ENCODE measurements at places on chromosomes 12 and 14.

GRCh38 chr14:23620177-23620702, 15.9 kb upstream of the DHRS2 start:
- no peak for DNase-seq

- no peak for DNase-seq
These were observed 320.0 kb upstream of the ATP2B1 start for GRCh38 chr12:90028635-90029051.

DNA sequence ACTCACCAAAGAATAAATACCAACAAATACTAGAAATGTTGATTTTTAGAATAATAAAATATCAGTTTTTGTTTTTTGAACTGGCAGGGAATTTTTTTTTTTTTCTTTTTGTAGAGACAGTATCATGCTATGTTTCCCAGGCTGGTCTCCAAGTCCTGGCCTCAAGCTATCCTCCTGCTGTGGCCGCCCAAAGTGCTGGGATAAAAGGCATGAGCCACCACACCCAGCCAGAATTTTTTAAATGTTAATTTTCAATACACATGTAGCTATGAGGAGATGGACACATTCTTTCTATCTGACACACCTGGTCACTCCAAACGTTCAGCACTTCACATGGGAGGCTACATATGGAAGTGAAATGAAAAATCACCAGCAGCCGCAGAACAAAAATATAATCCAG, 126.8 kb downstream of the ETV6 start:
- no peak for DNase-seq

DNA sequence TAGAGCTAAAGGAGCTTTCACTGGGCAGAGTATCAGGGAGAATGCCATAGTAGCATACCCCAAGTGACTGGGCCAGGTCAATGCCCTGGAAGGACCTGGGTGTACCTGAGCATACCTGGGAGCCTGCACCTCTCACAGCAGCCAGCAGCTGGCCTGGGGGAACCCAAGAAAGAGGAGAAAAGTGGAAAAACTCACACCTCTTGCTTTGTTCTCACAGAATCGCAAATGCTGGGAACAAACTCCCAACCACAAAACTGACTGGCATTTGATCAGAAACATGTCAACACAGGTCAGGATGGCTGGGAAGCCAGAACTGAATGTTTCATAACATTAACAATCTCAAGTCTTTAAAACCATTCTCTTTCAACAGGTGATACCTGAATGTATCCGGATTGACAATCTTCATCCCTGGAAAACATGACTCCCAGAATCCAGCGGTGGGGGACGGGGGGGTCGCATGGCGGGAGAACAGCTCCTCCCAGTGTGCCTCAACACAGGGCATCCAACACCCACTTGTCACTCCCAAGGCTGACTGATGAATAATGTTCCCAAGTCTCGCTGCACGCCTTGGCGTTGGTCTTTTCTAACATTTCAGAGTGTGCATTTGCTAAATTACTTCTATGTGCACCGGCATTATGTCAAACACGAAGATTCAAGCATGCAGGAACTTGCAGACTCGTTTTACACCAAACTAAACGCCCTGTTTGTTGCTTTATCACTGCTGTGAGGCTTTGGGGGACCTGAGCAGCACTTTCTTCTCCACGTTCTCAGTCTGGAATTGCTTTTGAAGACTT, 7.9 kb downstream of the FOXN3 start:
- no peak for DNase-seq

DNA sequence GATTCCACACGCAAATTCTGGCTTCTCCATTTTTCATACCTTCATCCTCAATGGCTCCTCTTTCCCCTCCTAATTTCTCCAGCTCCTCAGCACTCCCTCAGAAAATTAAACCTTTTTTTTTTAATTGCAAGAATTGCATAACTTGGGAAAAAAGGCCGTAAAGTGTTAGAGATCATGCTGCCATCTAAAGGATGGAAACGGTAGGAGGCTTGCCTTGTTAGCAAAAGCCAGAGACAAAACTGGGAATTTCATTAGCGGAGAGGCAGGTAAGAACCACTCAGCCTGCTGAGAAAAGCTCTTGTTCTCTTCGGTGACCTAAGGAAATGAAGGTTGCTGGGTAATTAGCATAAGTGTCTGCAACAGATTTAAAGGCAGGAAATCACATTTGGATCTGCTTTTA, 204.3 kb downstream of the AEBP2 start:
- DNase-seq, result no peak

DNA sequence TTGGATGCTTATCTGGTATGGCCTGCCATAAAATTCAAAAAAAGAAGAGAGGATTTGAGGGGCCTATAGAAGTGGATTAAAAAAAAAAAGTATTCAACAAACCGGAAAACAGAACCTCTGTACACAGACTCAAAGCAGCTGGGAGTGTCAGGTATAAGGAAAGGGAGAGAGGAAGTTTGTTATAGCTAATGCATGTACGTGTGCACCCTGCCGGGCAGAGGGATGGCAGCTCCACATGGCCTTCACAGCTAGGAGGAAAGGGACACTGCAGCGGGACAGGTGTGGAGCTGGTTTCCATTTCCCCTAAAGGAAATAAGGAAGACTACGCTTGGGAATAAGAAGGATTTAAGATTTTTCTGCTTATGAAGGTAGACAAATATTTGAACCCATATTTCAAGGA, 21.5 kb downstream of the SLC7A8 start:
- no peak for DNase-seq

DNA sequence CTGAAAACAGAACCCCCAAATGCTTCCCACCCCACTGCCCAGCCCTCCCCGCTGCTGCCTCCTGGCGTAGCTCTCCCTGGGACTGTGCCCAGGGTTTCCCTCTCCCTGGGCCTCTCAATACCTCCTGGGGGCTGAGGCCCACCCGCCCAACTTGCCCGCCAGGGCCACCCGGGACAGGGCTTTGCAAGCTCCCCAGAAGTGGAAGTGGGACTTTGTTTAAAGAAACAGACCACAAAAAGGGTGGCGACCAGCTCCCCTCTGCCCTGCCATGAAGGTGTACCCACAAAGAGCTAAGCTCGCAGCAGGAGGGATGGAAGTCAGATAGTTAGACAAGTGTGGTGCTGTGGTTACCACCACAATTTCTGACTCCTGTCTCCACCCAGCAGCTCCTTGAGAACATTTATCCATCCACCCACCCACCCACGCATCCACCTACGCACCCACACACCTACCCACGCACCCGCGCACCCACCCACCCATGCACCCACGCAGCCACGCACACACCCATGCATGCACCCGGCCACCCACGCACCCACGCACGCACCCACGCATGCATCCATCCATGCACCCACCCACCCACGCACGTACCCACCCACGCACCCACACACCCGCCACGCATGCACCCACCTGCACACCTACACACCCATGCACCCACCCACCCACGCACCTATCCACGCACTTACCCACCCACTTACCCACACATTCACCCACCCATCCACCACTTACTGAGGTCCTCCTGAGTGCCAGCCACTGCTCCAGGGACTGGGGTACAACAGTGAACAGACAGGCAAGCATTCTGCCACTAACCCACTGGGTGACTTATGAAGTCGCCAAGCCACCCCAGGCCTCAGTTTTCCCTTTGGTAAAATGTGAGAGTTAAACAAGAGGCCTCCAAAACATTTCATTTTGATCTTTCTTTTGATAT, 127.3 kb downstream of the SCARB1 start:
- DNase-seq, result no peak

GRCh38 chr14:50846226-50846880, 15.4 kb upstream of the NIN start:
- no peak for DNase-seq

DNA sequence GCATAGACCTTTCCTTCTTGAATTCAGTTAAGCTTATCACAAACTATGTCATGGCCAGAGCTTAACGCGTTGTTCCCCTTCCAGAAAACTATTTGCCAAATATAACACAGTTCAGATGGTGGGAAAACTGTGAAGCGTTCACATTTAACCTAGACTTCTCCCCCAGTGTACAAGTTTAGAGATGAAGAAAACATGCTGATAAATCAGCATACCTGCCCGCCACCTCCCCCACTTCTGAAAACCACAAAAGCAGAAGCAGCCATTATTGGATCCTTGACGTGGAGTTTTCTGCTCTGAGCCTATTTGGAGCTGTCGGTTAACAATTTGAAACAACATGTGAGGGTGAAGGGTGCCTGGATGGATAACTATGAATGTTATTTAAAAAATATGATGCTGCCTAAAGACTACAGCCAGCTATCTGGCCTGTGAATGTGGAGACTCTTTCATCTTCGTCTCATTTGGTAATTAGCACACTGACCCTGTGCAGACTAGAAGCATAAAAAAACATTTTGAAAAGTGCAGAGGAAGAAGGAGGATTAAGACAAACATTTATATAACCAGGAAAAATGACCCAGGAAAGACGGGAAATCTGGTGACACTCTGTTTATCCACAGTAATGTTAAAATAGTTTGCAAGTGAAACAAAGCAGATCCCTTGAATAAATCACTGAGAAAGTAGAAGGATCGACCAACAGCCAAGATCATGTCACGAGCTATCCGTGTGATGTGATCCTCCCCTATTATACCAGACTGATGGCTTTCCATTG, 408.2 kb downstream of the AEBP2 start:
- DNase-seq, result no peak

DNA sequence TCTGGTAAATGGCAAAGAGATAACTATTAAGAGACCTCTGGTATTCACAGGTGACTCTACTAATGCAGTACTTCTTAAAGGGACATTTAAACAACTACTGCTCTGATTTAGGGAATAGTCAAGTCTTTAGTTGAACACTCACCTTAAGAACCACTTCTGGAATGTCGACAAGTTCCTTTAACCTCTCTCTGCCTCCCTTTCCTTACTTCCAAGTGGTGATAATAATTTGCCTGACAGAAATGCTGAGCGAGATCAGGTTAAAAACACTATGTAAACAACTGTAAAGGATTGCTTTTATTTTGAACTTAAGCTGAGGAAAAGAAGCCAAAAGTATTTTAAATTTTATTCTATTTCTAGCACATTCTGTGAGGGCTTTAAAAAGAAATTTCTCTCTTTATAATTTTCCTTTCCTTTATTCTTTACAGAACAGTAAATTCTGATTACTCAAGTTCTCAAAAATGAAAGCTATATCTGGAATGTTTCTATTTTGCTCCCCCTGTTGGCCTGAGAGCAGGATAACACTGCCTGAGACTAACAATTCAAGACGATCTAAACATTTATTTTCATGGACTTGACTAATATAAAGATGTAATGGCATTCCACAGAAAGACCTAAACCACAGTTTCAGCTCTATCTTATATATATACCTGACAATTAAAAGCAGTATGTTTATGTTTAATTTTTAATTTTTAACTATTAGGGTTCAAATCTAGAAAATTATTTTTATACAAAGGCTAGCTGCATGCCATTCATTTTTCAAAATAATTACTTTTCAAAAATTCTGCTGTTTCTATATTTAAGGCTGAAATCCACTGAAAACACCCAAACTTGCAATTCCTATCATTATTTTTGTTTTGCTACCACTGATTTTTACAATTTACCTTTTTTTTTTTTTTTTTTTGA, 29.2 kb downstream of the ZCCHC8 start:
- DNase-seq, result no peak

- no peak for DNase-seq
These were observed 489.2 kb upstream of the MIS18BP1 start for GRCh38 chr14:45742187-45742586.

DNA sequence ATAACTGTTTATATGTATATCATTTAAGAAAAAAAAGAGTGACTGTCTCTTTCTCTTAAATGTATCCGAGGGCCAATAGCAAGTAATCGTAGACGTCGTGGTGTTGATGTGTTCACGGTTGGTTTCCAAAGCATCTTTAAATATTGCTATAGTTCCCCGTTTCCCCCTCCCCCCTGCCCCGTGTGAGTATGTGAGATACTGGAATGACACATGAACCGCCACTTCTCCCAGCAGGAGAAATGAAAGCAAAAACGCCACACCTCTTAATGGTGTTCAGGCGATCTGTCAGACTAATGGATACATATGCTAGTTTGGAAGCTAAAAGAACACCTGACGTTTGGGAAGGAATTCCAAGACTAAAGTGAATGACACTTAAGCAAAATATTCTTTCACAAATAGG, 258.3 kb downstream of the FOXN3 start:
- DNase-seq, result no peak

DNA sequence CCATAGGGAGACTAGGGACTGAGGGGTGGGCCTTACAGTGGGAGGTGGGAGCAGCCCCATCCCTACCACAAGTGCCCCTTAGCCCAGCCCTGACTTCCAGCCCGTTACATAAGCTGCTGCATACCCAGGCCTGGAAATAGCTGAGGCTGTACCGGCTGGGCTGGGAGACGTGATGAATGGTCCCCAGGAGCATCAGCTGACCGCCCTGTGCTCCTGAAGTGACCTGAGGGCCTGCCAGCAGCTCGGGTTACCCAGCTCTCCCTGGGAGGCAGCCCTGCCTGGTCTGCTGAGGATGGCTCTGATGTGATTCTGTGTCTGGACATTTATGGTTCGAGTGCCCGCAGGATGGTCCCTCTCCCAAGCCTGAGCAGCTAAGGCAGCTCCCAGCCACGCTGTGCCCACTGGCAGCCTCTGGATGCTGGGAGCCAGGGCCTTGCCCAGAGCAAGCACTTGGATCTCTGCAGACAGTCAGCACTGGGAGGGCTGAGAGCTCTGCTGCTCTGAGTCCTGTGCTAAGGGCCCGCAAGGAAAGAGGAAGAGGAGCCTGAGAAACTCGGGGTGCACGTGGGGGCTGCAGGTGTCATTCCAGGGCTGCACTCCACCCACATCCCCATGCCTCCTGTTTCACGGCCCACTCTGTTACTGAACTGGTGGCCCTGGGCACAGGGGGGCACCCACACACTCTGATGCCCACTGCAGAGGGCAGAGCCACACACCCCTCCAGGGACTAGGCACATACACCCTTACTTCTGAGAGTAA, 20.5 kb downstream of the TAMALIN start:
- DNase-seq, result no peak

DNA sequence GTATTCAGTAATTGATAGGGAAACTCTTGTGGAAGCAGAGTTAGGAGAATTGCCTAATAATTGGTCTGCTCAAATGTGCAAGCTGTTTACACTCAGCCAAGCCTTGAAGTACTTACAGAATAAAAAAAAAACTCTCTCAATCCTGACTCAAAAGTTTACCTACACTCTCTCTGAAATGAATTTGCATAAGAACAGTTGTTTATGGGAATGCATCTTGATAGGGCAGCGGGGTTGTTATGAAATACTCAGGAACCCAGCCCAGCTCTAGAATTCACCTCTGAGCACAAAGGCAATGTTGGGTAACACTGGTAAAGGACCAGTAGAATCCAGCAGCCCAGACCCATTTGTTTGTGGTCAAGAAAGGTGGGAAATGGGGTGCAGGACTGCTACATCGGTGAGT, 267.0 kb downstream of the CPNE8 start:
- no peak for DNase-seq

GRCh38 chr12:85092814-85093370, 56.7 kb downstream of the LRRIQ1 start:
- DNase-seq, result no peak

- no peak for DNase-seq
These were observed 86.7 kb upstream of the ESRRB start for GRCh38 chr14:76289276-76289675.

DNA sequence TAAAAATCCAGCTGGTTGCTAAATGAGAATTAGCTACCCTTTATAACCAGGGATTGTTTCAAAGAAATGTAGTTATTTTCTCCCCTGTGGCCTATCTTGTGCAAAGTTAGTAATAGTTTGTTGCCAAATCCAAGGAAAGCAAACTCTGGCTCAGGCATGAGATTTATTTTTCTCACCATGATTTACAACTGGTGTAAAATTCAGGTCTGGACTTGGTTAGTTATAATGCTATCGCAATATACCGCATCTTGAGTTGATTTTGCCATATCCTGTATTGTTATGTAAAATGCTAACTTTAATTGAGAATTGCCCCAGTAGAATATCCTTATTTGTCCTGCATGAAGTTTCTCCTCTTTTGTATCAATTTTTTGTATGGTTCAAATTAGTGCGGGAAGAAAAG, 135.5 kb downstream of the CRADD start:
- DNase-seq, result no peak

- peak; percentile 69 for DNase-seq
These were observed 19.3 kb upstream of the SERPINA6 start for GRCh38 chr14:94342334-94342934.
